ENCODE measurements at places on chromosomes 5 and 9.
A peak's percentile ranks its signal among the peaks of the same experiment; 100 is the strongest.

DNA sequence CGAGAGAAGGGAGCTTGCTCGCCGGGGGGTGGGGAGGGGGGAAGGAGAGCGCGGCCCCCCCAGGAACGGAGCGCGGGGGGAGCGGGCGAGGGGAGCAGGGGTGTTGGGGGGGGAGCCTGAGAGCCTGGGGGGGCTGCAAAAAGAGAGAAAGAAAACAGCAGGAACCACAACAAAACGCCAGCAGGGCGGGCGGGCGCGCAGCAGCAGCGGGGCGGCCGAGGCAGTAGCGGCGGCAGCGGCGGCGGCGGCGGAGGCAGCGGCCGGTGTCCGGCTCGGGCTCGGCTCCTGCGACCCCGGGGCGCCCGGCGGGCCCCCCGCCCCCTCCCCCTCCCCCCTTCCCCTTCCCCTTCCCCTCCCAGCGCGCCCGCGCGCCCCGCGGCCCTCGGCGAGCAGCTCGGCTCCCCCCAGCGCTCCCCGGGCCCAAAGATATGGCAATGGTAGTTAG is 1.6 kb downstream of the NR2F1 start:
- DNase-seq, result peak; percentile 60

DNA sequence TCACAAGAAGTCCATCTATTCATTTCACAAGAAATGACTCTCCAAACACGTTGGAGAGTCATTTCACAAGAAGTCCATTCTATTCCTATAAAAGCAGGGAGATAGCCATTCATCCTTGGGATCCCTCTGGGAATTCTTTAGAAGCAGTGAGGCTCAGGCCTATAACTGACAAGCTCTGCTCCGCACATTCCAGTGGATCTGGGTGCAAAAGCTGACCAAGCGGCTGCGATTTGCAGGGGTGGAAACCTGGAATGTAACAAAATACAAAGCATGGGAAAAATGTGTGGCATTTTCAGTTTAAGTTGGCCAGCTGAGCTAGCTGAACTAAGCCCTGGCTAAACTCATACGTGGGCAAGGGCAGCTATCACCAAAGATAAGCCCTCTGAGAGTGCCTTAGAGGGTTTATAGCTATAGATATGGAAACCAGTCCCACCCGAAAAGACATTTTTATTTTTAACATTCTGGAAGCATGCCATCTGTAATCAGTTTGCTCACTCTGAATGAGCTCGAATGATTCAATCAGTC is 8.7 kb downstream of the TAS2R1 start:
- DNase-seq, result no peak

GRCh38 chr9:92140074-92140753 is 25.0 kb upstream of the SPTLC1 start:
- DNase-seq, result peak; percentile 62

DNA sequence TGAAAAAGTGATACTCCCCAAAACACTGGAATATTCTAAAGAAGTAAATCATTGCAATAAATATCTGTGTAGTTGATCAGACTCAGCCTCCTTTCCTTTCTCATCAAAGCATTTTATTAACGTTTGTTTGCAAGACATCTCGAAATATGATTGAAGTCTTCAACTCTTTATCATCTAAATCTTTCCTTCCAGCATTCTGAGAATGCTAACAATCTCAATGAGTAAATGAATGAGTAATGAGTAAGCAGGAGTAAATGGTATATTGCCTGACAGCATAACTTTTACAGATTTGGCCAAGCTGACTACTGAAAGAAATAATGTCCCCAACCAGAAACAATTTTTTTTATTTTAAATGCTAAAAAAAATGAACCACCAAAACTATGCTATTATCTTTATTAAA is 157.1 kb downstream of the SLCO4C1 start:
- no peak for DNase-seq

DNA sequence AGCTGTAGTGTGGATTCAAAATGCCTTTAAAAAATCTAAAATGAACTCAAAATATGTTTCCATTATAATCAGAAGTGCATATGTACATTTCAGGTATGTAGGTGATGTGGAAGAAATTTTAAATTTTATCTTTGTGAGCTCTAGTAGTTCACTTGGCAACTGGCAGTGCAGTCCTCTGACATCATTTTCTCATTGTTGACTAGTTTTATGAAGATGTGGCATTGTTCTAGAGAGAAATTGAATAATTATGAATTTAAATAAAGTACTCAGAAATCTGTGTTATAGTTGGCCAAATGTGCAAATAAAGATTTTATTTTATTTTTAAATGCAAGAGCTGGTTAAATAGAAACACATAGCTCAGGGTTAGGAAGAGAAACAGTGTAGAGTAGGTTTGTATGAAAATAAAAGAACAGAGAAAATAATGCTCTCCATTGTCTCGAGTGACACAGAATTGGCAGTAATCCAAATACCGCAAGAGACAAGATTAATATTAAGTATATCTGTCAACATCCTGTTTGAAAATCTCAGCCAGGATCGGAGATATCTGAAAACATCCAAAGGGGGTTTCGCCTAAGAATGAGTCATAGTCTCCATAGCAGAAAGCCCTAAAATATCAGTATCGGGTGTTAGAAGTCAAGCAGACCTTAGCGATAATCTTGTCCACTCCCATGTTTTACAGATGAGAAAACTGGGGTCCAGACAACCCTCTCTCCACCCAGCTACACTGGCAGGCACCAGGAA is 189.4 kb downstream of the CCDC192 start:
- DNase-seq, result peak; percentile 57

- DNase-seq, result no peak
Observed at GRCh38 chr5:157719245-157719644, 12.0 kb upstream of the THG1L start.

GRCh38 chr9:93235300-93235960 is 51.5 kb downstream of the WNK2 start:
- no peak for DNase-seq

DNA sequence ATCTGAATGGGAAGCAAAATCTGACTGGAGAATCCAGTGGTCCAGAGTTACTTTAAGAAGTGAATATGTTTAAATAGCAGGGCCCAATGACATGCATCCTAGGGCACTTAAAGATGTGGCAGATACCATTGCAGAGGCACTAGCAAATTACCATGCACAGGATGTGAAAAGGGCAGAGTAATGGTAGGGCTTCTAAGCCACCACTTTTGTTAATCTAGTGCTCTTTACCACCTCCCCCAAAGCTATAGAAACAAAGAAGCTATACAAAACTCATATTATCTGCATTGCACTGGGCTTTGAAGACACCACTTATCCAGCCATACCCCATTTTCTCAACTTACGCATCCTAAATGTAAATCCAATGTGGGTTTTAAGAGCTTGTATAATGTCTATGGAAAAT is 81.2 kb downstream of the ZCCHC7 start:
- DNase-seq, result no peak

GRCh38 chr9:15295761-15296405 is 11.1 kb downstream of the TTC39B start:
- DNase-seq, result no peak

DNA sequence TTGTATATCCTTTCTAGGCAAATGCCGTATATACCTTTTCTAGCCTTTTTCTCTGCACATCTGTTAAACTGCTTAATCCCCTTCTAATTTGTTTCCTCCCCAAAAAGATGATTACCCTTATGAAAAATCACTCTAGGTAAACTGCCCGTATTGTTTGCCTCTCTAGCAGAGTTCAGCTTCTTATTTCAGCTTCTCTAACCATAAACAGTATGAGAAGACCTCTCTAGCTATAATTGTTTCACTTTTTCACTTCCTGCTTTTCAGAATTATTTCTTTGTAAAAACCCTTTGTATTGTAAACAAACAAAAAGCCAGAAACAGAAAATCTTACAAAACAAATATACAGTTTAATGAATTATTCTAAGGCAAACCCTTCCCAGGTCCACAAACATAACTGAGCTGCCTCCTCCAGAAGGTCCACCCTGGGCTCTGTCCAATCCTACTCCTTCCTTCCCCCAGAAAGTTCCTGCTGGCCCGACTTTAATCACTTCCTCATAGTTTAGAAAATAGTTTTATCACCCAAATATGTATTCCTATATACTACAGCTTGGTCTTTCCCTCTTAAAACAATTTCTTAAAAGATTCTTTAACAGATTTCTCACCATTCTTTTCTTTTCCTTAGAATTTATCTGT is 158.1 kb downstream of the FGF1 start:
- DNase-seq, result no peak

GRCh38 chr5:41960481-41960880 is 35.4 kb downstream of the FBXO4 start:
- no peak for DNase-seq

DNA sequence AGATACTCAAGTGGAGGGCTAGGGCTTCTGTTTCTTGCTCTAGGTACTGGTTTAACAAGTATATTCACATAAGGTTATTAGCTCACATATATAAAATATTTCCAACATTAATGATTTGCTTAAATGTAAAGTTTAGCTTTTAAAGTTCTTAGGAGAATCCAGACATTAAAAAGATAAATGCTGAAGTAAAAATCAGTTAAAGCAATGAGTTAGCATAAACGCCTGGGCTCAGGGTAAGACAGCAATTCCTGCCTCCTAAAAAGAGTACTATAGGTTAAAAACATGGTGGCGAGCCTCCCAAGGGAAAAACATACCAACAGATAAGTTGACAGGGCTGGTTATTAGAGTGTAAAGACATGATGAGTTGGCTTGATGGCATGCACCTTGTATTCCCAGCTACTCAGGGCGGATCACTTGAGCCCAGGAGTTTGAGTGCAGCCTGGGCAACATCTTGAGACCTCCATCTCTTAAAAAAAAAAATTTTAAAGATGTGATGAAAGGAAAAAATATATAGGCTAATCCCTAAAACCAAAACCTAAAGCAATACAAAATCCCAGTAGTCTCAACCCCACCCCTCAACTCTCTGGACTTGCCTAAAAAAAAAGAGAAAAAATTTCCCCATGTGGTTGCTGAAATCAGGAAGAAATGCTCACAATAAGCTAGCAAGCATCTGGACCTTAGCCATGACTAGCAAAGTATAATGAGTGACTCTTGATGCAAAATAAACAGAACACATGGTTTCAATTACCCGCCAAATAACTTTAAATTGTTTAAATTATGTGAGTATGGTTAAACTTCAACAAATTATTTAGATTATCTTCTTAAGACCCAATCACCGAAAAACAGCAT is 3.6 kb downstream of the GOLPH3 start:
- no peak for DNase-seq

DNA sequence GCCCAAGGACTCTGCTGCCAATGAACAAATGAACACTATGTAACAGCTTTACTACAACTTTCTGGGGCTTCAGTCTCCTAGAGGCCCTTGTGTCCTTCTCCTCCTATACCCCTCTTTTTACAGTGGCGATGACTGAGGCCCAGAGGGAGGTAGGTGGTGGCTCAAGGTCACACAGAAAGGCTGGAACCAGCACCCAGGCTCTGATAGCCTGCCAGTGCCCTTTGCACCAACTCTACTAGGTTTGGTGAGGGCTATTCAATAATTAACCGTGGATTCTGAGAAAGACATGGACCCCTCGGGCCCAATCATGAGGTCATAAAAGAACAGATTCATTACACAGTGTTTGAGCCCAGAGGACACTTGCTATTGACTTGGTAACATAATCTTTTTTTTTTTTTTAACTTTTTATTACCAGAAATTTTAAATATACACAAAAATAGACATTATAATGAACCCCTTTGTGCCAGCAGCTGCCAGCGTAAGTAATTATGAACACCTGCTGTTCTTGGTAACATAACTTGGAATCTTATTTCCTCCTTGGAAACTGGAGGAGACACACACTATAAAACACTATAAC is 6.1 kb upstream of the ALDH1B1 start:
- peak; percentile 91 for DNase-seq

GRCh38 chr9:72360324-72360723 is 4.7 kb downstream of the ZFAND5 start:
- no peak for DNase-seq

DNA sequence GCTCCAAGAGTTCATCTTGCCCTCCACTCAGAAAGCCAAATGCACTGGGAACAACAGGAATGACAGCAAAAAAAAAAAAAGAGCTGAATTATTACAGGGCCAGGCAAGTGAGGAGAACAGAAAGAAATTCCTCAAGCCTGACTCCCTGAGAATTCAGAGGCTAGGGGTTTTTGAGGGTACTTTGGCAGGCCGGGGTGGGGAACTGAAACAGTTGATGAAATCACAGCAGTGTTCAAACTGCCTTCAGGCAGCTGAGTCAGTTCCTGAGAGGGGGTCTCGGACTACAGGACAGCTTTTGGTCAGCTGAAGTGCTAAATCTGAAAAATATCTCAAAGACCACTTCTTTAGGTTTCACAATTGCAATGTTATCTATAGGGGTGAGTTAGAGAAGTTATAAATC is 419.4 kb downstream of the SEMA5A start:
- no peak for DNase-seq

DNA sequence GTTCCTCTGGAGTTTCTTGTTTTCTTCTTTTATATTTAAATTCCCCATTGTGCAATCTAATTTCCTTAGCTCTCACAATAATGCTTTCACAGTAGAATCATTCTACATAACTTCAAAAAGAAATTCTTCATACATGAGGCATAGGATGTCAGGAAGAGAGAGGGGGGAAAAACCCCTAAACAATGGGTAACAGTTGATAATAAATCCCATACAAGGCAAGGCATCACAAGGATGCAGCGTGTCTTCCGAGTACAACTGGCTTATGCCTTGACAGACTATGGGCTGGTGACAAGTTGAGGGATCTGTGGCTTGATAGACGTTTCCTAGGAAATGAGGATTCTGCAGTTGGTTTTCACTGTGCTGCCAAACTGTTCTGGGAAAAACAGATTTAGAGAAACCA is 247.4 kb downstream of the ARL15 start:
- no peak for DNase-seq

- DNase-seq, result no peak
Observed at GRCh38 chr9:126154869-126155268, 171.8 kb upstream of the MVB12B start.

- peak; percentile 72 for DNase-seq
Observed at GRCh38 chr9:107638521-107639310, 149.1 kb upstream of the KLF4 start.
